Liver (tissue), 10 donors: ENCODE measurements at places on chromosomes 11 and 22.

- DNase-seq = no peak
Measured at GRCh38 chr11:64139049-64139448, 26.9 kb downstream of the MACROD1 start.

- peak; percentile 62 for DNase-seq
Measured at GRCh38 chr11:57648801-57649735, 644 bp downstream of the YPEL4 start.

DNA sequence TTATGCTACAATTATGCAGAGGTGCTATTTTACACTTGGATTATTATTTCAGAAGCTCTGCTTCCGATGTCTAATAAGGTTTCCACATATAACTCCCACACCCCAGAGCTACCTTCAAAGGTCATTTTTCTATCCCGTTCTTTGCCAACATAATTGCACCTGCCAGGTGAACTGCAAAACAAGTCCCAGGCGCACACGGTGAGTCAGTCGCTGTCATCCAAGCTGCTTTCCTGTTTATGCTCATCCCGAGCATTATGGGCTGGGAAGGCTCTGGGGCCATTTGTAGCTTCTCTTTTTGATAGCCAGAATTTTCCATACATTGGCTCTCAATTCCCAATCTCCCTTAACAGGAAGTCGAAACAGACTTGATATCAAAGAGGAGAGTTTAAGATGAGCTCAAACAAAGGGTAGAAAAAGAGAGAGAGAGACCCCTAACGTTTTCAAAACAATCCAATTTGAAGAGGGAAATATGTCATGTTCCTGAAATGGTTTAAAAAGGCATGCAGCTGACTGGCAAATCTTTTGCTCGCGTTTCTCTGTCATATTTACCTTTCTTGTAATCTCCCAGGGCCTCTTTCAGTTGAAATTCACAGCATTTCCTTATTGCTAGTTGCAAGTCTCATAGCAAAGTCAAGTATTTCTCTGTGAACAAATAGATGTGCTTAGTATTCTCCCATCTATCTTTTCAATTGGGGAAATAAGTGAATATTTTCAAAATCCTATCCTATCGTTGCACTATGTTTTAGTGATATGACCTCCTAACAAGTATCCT, 815.9 kb downstream of the KCNA4 start:
- DNase-seq = no peak

DNA sequence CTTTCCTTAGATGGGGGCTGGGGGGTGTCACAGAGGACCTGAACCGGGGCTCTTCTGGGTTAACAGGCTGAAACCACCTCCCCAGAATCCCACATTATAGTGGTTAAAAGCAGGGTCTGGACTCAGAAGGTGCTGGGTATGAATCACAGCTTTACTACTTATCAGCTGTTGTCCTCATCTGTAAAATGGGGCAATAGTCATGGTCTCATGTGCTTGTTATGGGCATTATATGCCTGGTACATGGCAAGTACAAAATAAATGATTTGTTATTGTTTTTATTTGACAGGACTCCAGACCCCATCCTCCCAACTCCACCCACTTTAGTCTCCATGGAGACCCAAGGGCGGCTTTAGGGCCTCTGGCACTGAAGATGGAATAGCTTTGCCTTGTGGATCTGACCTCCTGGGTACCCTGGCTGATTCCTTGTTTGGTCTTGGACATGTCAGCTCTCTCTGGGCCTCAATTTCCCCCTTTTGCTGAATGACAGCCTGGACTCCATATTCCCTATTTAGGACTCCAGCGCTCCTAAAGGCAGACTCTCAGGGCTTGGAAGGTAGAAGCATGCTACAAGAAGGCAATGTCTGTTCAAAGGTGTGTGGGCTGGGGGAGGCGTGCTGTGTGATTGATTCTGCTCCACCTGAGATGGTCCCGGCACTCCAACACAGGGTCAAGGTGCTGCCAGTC, 812 bp upstream of the SMTN start:
- DNase-seq = no peak

DNA sequence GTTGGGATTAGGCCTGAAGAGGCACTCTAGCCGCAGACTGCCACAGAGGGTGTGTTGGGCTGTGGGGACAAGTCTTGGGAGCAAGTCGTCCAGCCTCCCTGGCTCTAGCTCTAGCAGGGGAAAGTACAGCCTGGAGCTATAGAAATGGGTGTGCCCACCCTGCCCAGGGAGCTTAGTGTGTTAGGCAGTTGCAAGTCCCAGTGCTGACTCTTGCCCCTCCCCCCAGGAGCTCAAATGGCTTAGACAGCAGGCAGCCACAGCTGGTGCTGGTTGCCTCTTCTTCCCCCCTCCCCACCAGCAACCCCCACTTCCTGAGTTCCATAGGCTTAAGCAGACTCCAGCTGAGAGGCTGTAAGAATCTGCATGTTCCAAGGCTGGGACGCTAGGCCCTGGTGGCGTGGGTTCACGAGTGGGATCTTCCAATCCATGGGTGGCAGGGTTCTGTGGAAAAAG, 61.2 kb downstream of the GUCY1A2 start:
- no peak for DNase-seq

- DNase-seq = no peak
Measured at GRCh38 chr11:79406376-79406775, 34.5 kb downstream of the TENM4 start.

GRCh38 chr22:39933741-39934140, 26.5 kb upstream of the TMA7B start:
- no peak for DNase-seq

DNA sequence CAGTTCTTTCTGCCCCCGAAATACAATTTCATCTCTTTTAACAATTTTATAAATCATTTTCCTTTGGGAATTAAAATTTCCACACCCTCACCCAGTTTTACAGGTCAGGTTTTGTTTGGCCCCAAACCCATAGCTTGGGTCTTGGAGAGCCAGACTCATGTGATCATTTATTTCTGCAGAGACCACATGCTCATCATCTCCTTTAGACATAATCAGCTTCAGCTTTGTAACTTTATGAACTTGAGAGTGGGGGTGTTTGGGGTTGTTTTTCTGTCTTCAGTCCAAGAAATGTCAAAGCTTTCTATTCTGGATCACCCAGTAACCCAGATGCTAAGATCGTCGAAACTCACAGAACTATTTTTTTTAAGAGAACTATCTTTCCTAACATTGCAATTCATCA, 70.9 kb downstream of the DBX1 start:
- DNase-seq = no peak

DNA sequence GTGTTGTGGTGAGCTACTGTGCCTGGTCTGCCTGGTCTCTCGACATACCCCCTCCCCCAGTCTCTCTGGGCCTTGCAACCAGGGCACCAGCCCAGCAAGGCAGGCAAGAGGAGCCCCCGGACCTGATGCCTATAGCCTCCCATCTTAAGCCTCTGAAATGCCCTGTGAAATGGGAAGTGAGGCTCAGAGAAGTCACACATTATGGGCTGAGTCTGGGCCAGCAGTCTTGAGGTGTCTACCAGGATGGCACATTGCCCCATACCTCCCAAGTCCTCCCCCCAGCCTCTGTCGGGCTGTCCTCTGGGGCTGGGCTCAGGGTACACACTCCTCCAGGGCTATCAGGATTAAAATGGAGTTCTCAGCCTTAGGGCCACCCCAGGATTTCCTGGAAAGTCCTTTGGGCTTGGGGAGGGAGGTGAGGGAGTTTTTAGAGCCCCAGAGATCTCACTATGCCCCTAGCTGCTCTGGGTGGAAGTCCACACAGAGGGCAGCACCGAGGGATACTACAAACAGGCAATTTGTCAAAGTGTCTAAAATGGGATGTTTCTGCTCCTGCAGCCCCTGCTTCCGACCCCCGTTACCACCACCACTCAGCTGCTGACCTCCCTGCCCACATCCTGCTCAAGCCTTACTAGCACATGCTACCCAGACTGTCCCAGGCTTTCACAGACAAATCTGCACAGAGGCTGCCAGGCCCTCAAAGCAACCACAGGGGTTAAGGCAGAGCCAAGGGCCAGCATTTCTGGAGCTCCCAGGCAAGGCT, 3.1 kb upstream of the SH3BP1 start:
- DNase-seq = no peak

DNA sequence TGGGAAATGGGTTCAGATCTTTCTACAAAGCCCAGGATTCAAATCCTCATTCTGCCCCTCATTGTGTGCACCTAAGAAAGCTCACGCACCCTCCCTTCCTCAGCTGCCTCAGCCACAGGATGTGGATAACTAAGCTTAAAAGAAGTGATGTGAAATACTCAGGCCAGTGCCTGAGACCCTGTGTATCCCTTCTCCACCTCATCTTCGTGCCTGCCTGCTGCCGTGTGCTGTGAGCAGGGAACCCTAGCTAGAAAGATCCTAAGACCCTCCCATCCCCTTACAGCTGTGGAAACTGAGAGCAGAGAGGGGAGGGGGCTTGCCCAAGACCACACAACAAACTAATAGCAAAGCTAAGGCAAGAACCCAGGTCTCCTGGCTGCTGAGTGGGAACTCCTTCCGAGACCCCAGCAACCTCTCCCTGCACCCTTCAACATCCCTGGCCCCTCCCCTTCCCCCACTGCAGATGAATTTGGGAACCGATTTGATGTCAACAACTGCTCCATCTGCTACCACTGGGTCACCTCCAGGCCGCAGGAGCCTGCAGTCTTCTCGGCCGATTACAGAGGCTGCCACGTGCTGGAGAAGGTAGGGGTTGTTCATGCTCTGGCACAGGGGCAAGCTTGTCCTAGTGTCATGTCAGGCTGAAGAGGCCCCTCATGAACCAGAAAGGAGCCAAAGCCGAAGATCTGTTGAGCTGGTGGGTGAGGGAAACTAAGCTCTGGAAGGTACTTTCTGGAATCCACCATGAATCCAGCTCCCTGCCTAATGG, 1.5 kb downstream of the ZP1 start:
- no peak for DNase-seq

- DNase-seq = no peak
Measured at GRCh38 chr22:47332246-47332980, 570.0 kb downstream of the TBC1D22A start.
